ENCODE measurements at places on chromosomes 4 and X.

DNA sequence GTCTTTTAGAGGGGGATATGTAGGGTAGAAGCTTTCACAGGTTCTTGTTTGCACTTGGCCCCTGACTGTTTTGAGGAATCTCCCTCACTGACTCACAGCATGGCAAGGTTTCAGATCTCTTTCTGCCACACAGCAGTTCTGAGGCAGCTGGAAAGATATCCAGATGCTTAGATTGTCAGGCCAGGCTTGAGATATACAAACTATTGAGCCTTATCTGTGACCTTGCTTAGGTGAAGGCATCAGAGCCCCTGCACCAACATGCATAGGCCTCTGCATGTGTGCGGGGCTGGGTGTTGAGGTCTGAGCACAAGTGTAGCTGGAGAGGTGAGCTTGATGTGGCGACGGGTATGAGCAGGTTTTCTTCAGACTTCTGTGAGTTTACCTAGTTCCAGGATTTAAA is 80.9 kb upstream of the MSANTD1 start:
- peaks cover 26% of the 10 kb centered on the region for H3K36me3 ChIP-seq
- no peak for DNase-seq

DNA sequence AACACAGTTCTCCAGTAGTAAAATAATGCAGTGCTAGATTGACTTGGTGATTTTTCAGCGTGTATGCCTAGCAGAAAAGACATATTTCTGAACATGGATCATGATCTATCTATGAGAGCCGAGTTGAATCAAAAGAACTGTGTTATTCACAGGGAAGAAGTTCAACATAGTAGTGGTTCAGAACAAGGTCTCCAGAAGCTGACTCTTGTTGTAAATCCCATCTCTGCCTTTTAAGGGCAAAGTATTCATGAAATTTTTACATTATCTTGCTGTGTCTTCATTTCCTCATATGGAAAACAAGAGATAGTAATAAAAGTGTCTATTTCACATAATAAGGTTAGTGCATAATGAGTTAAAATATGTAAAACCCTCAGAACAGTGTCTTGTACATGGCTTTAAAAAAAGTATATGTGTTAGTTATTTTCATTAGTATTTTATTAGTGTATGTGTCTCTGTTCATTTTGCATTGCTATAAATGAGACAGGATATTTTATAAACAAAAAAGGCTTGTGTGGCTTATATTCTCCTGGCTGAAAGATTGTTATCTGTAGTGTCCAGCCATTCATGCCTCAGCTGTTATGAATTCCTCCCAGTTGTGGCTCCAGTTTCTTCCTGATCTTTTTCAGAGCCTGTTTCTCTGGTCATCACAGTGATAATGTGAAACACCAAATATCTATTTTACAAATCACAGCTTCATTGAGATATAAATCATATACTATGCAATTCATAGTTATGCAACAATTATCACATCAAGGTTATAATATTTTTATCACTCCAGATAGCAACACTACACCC is 1351.2 kb downstream of the STIM2 start:
- no peak for DNase-seq
- no peak overlapping the region for H3K4me3 ChIP-seq
- no peaks in the 10 kb centered on the region for H3K36me3 ChIP-seq
- no peaks in the 10 kb centered on the region for H3K27me3 ChIP-seq

- H3K4me1 ChIP-seq = no peaks in the 10 kb centered on the region
- DNase-seq = no peak
- H3K4me3 ChIP-seq = no peak overlapping the region
- no peaks in the 10 kb centered on the region for H3K27me3 ChIP-seq
Measured at GRCh38 chr4:187387739-187388138, 607.8 kb upstream of the ZFP42 start.

DNA sequence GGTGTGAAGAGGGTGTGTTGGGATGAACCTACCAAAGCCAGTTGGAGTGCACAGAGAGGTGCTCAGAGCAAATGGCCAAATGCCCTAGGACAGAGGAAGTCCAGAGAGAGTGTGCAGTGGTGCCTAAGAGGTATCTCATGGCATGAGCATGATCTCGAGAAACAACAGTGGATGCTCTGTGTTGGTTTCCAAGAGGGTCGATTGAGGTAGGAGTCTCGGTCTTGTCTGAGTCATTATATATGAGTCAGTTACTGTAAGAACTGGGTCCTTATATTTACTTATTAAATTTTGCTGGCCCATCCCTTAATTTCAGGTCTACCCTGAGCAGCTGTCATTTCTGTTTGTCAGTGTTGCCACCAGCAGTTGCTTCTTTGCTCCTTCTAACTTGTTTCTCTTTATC is 86.6 kb upstream of the TMEM150C start:
- H3K4me3 ChIP-seq = no peak overlapping the region
- H3K27ac ChIP-seq = no peak overlapping the region
- H3K36me3 ChIP-seq = no peaks in the 10 kb centered on the region

GRCh38 chr4:119579823-119580222 is 48.8 kb downstream of the PDE5A start:
- H3K4me3 ChIP-seq = no peak overlapping the region
- H3K4me1 ChIP-seq = no peaks in the 10 kb centered on the region
- no peaks in the 10 kb centered on the region for H3K27me3 ChIP-seq
- no peak for DNase-seq
- no peak overlapping the region for H3K27ac ChIP-seq

DNA sequence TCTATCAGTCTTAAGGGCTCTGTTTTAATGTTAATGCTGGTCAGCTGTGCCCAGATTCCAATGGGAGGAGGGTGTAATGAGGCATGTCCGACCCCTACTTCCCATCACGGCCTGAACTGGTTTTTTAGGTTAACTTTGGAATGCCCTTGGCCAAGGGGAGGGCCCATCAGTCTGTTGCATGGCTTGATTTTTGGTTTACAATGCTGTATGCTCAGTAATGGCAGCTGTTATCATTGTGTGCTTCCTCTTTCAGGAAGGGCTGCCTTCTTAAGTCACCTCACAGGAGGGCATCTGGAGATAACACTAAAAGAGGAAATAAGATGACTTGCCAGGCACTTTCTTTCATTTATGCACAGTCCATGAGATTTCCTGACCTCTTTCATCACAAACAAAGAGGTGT is 36.3 kb downstream of the ATXN3L start:
- no peaks in the 10 kb centered on the region for H3K4me1 ChIP-seq
- DNase-seq = no peak
- H3K4me3 ChIP-seq = no peak overlapping the region
- H3K27ac ChIP-seq = no peak overlapping the region
- H3K36me3 ChIP-seq = no peaks in the 10 kb centered on the region
- H3K27me3 ChIP-seq = no peaks in the 10 kb centered on the region

- no peak for DNase-seq
- H3K36me3 ChIP-seq = no peaks in the 10 kb centered on the region
- H3K27ac ChIP-seq = no peak overlapping the region
- H3K4me1 ChIP-seq = no peaks in the 10 kb centered on the region
Measured at GRCh38 chr4:159145318-159145991, 42.6 kb downstream of the RAPGEF2 start.

DNA sequence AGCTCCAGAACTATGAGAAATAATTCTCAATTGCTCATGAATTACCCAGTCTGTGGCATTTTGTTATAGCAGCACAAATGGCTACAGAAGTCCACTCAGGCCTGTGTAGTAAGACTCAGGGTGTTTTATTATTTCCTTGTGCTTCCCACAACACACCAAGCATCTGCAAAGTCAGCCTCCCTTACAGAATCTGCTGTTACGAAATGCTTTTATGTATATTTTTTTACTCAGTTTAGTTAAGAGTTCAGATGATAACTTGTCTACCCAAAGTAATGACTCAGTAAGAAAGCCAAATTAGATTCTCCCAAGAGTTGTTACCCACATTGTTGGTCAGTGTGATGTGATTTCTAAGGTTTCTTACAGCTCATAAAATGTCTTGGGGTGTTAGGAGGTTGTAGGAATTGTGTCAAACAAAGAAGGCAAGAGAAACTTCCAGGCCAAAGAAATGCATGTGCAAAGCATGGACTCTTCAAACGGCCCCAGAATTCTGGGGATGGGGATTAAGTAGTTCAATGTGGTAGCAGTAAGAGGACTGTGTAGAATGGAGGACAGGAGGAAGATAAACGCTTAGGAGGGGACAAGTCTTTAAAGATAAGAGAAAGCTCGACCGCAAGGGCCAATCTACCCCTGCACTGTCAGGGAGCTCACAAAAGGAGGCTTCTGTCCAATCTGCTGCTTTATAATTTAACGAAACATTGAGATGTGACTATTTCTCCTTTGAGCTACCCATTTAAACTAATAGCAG is 35.4 kb upstream of the TMEM184C start:
- no peaks in the 10 kb centered on the region for H3K36me3 ChIP-seq
- H3K27ac ChIP-seq = no peak overlapping the region
- no peak overlapping the region for H3K4me3 ChIP-seq
- H3K4me1 ChIP-seq = no peaks in the 10 kb centered on the region

GRCh38 chr4:101200561-101200960 is 146.8 kb downstream of the PPP3CA start:
- H3K4me1 ChIP-seq = peaks cover 4% of the 10 kb centered on the region
- H3K4me3 ChIP-seq = no peak overlapping the region
- H3K27ac ChIP-seq = no peak overlapping the region
- no peak for DNase-seq
- no peaks in the 10 kb centered on the region for H3K27me3 ChIP-seq
- H3K36me3 ChIP-seq = no peaks in the 10 kb centered on the region

DNA sequence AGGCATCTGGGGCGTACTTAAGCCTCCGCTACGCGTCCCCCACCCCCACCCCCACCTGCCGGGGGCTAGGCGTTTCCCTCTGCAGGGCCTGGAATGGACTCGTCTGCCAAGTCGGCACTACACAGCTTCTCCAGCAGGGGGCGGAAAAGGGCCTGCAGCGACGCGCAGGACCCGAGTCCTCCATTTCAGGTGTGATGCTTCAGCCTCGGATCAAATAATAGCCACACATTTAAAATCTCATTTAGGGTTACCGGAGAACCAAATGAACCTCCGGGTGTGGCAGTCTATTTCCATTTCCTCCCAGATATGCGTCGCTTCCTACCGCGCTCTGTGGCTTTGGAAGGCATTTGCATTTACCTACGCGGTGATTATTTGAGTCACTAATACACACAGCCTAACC is 2.9 kb downstream of the PAK3 start:
- no peak overlapping the region for H3K4me3 ChIP-seq
- no peaks in the 10 kb centered on the region for H3K4me1 ChIP-seq
- H3K27me3 ChIP-seq = no peaks in the 10 kb centered on the region
- no peaks in the 10 kb centered on the region for H3K36me3 ChIP-seq
- H3K27ac ChIP-seq = peak overlapping the region; percentile 42

DNA sequence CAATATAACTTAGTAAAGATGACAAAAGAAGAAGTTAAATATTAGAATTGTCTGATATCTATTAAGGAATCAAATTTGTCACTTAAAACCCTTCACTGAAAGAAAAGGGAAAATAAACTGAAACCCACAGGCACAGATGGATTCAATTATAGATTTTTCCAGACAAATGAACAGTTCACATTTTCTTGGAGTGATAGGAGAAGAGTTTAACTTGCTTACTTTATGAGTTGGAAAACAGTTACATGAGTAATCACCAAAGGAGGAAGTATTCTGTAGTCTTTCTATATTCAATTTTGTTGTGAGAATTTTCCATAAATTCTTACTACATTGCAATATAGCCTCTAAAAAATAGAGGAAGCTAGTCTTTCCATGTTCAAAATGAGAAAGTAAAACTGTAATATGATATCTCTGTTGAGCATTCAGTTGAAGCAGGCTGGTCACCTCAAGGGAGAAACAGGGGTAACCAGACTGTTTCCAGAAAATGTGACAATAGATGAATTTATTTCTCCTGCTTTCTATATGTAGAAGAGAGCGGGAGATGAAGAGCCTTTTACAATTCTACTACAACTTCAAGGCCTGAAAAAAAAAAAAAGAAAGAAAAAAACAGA is 330.3 kb upstream of the EPHA5 start:
- no peak overlapping the region for H3K27ac ChIP-seq
- no peaks in the 10 kb centered on the region for H3K4me1 ChIP-seq
- no peaks in the 10 kb centered on the region for H3K27me3 ChIP-seq
- no peak for DNase-seq
- H3K4me3 ChIP-seq = no peak overlapping the region
- no peaks in the 10 kb centered on the region for H3K36me3 ChIP-seq

- DNase-seq = no peak
- no peaks in the 10 kb centered on the region for H3K4me1 ChIP-seq
- no peak overlapping the region for H3K4me3 ChIP-seq
- H3K27me3 ChIP-seq = no peaks in the 10 kb centered on the region
Measured at GRCh38 chr4:181219783-181220416, 1023.3 kb upstream of the TENM3 start.

- H3K27me3 ChIP-seq = no peaks in the 10 kb centered on the region
- H3K4me1 ChIP-seq = no peaks in the 10 kb centered on the region
- no peak for DNase-seq
- no peaks in the 10 kb centered on the region for H3K36me3 ChIP-seq
- H3K4me3 ChIP-seq = no peak overlapping the region
- H3K27ac ChIP-seq = no peak overlapping the region
Measured at GRCh38 chr4:16513876-16514275, 287.6 kb upstream of the TAPT1 start.

DNA sequence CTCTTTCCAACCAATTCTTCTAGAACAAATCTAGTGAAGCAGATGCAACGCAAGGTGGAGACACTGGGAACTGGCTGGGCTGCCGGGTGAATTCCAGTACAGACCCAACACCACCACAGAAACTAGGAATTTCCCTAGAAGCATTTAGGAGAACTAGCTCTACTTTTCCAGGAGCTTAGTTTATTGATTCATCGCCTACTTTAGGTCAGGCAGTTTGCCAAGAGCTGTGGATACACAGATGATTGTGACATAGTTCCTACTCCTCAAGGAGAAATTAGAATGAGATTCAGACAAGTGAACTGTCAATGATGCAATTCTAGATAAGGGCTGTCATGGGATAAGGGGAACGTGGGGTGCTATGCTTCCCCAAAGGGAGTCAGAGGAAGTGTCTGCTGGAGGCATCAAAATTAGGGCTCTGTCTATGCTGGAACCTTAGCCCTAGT is 350.0 kb downstream of the CAMK2D start:
- DNase-seq = no peak
- no peaks in the 10 kb centered on the region for H3K27me3 ChIP-seq
- H3K4me3 ChIP-seq = no peak overlapping the region

DNA sequence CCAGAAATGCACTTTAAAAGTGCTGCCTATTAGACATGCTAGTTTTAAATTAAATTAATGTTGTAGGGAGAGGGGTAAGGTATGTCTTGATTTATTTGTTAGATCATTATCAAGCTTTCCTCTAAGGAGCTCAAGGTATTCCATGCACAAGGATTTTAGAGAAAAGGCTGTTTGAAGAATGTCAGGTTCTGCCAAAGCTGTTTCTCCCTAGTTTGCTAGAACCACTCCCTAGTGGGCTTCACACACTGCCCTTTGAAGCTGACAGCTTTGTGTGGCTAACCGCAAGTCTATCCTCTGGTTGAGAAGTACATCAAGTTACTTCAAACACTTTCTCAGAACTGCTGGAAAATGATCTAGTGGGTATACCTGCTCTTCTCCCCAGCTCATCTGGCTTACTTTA is 32.3 kb downstream of the RASL11B start:
- no peak overlapping the region for H3K4me3 ChIP-seq
- H3K27me3 ChIP-seq = no peaks in the 10 kb centered on the region
- H3K27ac ChIP-seq = no peak overlapping the region
- no peak for DNase-seq
